ENCODE measurements at places on chromosomes 11 and 22.

- DNase-seq = peak; percentile 96
These were observed 104.7 kb upstream of the CARD18 start for GRCh38 chr11:105244160-105244825.

DNA sequence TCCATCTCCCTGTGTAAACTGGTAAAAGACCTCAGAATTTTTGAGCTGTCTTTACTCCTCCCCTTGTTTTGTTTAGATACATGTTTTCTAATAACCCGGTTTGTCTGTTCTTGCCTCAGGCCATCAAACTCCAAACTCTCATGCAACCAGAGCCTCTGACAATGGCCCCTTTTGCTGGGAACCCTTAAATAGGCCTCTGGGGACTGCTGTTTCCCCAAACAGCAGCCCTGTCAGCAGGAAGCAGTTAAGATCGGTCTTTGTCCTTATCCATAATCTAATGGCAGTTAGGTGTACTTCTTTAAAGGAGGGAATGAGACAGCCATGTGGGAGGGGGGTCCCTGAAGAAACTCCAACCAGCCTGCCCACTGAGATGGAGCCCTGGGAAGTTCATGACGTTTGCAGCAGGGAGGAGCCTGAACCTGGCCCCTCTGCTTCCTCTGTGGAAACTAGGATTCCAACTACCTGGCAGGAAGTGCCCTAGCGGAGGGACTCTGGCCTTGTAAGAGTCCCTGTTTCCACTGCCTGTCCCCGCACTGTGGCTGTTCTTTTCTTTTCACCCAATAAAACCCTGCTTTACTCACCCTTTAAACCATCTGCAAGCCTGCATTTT, 1354.4 kb downstream of the LRRC4C start:
- DNase-seq = no peak

DNA sequence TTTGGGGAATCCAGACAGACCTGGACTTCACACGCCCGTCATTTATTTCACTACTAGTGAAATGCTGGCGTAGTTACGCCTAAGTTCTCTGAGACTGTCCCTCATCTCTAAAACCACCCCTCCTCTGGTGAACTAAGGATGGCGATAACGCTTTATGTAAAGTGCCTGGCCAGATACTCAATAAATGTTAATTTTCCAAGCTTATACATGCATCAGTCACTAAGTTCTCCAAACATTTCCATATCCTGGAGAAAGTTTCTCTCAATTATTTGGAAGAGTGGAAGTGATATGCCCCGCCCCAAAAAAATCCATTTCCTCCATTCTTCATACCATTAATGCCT, 1.1 kb upstream of the FBXO3 start:
- no peak for DNase-seq

DNA sequence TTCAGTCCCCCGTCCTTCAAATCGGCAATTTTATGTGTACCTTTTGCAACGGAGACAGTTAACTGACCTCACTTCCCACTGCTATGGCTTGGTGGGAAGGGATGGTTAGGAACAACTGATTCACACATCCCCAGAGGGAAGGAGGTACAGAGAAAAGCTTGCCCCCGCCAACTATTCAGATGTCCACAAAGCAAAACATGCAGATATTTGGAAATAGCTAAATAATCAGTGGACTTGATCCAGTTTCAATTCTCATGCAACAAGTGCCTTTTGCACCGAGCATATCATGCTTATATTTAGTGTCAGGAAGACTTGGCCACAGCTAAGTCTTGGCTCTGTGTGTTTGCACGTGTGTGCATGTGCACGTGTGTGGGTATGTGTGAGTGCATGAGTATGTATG, 144.6 kb downstream of the SNX19 start:
- no peak for DNase-seq

DNA sequence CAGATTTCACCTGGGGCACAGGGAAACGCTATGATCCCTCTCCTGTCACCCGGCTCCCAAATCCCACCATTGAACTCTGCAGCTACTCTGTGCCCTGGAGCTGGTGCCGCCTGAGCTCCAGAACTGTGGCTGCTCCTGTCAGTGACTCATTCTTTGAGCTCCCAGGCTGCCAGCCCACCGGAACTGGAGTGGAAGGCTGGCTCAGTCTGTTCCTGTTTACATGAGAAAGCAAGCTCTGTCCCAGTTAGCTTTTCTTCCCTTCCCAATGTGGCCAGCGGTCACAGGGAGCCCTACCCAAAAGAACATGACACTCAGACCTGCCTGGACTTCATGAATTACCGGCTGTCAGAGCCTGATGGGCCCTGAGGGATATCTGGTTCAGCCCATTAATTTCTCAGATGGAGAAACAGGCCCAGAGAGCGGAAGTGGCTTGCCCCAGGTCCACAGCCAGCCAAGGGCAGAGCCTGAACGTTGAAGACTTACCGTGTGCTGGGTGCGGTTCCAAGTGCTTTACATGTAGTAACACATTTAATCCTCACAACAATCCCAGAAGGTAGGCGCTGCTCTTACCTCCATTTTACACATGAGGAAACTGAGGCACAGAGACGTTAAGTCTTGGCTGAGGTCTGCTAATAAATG, 23.8 kb upstream of the IGSF22 start:
- DNase-seq = peak; percentile 86

DNA sequence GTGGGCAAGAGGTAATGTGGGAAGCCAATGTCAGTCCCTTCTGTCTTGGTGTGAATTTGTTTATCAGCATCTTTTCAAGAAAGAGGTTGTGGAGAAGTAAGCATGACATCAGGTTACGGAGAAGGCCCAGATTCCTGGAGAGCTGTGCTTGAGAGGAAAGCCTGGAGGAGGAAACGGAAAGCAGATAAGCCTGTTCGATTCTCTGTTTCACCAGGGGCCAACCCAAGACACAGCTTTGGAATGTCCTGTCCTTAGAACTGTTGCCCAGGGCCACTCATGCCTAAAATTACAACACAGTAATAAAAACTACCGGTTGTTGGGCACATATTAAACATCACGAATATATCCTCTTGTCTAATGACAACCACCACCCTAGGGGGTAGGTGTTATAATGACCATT, 148.5 kb downstream of the NAV2 start:
- DNase-seq = no peak

- DNase-seq = peak; percentile 93
These were observed 1.1 kb upstream of the BIRC2 start for GRCh38 chr11:102345904-102346303.

DNA sequence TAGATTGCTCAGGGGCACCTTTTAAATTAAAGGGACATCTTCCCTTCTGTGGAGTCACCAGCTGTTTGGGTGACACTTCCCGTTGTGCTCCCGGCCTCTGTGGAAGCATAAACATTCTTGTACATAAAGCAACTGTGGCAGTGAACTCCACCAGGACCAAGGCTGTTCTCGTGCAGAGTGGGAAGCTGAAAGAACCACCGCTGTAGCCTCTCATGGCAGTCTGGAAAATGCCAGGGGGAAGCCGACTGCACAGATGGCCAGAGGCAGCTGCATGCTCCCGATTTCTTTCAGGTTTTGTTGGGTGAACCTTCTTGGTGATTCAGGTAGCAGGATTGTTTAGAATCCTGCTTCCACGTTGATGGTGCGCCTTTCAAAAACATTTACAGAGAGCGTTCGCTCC, 10.3 kb downstream of the UBASH3B start:
- DNase-seq = no peak

- no peak for DNase-seq
These were observed 120.2 kb downstream of the NECTIN1 start for GRCh38 chr11:119608781-119609180.

- DNase-seq = peak; percentile 89
These were observed 16.9 kb downstream of the CTTN start for GRCh38 chr11:70415191-70415590.
